SW 1271 (cell line): ENCODE measurements at places on chromosomes 1 and 21.

- DNase-seq: no peak
Measured at GRCh38 chr1:196160066-196160795, 448.0 kb downstream of the KCNT2 start.

- DNase-seq: no peak
Measured at GRCh38 chr21:33847588-33848248, 67.9 kb downstream of the ATP5PO start.

GRCh38 chr1:110565565-110565964, 40.6 kb downstream of the KCNA2 start:
- DNase-seq: no peak

DNA sequence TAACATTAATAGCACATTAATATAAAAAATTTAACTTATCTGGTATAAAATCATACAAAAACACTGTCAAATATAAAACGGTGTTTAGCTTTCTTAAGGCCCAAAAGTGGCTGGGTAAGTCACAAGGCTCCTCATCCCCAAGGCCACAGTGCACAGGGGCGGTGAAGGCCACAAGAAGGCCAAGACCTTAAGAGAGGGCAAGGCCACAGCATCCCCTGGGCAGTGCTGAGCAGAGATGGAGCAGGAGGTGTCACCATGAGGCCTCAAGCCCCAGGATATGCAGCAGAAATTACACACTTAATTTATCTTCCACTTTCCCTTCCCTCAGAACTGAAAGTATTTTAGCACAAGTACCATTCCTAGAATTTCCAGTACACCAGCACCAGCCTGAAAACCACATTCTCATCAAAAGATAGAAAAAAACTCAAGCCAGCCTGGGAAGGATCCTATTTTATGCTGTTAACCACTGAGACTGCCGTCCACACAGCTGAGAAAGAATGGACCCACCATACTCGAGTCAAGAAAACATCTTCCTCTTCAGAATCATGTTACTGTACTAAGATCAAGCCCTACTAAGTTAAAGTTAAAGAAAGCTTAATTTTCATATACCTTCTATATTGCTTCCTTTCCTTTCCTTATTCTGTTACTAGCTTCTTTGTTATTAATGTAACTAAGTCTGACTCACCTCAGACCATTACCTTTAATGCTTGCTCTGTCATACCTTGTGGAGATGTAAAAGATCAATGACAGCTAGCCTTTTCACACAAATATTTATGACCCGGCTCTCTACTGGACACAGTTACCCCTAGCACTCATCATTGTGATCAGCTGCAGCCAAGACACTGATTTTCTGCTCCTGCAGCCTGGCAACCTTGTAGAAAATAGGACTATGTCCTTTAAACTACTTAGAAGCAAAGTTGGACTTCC, 26.4 kb upstream of the FMO1 start:
- DNase-seq: no peak

GRCh38 chr1:63703701-63704107, 70.1 kb upstream of the ROR1 start:
- DNase-seq: no peak

DNA sequence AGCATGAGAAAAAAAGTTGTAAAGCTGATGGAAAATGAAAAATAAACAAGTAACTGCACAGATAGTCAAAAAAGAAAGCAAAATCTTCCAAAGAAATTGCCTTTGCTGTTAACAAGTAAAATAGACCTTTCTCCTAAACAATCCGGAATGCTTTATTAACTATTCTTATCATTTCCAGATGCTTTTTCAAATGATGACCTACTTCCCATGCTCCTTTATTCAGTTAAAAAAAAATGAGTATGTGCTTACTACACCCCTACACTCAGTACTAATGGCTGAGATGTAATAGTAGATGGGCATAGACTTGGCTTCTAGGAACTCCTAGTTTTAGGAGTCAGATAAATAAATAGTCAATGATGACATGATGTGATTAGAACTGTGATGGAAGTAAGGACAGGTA, 108.5 kb downstream of the NIBAN1 start:
- DNase-seq: no peak

- DNase-seq: no peak
Measured at GRCh38 chr1:45862008-45862407, 58.6 kb downstream of the MAST2 start.

- no peak for DNase-seq
Measured at GRCh38 chr1:15364740-15365139, 44.9 kb upstream of the EFHD2 start.

- DNase-seq: no peak
Measured at GRCh38 chr1:53837646-53837923, 511 bp downstream of the NDC1 start.

GRCh38 chr1:74513411-74514300, 1.2 kb upstream of the LRRC53 start:
- no peak for DNase-seq

DNA sequence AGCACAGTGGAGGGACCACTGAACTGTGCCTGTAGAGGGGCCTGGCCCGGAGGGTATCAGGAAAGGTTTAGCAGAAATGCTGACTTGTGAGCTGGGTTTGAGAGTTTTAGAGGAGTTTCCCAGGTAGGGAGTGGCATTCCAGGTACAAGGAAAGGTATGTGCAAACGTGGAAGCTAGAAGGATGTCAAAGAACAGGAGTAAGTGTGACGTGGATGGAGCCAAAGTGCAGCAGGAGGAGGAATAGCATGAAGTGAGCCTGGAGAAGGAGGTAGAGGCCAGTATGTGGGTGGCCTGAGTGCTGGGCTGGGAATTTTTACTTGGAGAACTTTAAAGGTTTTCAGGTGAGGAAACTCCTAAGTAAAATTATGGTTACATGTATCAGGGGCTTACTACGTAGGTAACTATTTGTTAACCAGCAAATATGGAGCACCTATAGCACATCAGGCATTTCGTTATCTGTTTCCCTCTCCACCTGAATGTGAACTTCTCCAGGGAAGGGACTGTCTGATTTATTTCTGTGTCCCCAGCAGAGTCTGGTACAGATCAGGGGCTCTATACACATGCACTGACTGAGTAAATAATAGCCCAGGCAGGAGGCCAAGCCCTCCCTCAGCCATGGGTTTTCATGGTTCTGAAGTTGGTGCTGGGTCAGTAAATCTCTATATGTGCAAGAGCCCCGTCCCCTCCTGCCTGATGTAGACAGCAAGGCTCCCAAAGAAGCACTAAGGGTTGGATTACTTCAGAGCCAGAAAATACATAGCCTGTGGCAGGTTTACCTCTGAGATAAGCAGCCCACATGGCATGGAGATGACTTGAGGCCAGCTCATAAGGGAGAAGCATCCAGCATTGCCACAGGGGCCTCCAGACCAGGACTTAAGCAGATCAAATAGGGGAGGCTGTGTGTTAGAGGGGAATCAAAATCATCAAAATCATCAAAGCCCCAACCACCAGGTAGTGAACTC, 43.4 kb downstream of the CDCP2 start:
- DNase-seq: no peak

GRCh38 chr1:46659307-46659870, 8.8 kb downstream of the ATPAF1 start:
- no peak for DNase-seq

GRCh38 chr1:153899509-153899908, 23.3 kb downstream of the GATAD2B start:
- DNase-seq: no peak

- no peak for DNase-seq
Measured at GRCh38 chr1:240878631-240879030, 266.7 kb upstream of the GREM2 start.

DNA sequence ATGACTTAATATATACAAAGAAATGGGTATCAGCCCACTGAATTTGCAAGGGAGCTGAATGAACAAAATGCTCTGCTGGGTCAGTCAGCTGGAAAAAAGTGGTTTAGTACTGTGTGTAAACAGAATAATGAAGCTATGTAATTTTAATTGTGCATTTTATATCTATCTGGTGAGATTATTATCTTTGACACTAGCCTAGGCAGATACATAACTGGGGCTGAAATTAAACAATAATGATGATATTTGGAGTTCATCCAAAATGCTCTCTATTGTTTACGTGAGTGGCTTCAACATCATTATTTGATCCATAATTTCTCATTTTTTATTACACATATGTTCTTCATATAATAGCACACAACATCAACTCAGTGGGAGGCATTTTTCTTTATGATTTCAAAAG, 208.5 kb upstream of the SNX7 start:
- no peak for DNase-seq

- no peak for DNase-seq
Measured at GRCh38 chr1:118290571-118290970, 105.5 kb upstream of the SPAG17 start.

DNA sequence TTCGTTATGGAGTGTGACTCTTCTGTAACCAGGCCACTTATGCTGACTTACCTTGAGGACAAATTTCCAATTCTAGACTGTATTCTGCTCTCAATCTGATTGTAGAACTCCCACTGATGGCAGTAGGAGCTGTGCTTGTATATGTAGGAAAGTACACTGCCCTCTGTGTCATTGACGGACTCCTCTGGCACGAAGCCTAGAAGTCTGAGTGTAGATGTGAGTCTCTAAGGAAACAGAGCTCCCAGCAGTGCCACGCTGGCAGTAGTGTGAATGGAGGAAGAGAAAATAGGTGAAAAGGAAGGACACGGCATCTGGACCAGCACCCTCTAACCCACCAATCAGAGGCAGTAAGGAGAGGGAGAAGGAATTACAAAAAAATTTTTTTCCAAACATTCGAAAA, 130.4 kb upstream of the ADGRL2 start:
- DNase-seq: no peak

DNA sequence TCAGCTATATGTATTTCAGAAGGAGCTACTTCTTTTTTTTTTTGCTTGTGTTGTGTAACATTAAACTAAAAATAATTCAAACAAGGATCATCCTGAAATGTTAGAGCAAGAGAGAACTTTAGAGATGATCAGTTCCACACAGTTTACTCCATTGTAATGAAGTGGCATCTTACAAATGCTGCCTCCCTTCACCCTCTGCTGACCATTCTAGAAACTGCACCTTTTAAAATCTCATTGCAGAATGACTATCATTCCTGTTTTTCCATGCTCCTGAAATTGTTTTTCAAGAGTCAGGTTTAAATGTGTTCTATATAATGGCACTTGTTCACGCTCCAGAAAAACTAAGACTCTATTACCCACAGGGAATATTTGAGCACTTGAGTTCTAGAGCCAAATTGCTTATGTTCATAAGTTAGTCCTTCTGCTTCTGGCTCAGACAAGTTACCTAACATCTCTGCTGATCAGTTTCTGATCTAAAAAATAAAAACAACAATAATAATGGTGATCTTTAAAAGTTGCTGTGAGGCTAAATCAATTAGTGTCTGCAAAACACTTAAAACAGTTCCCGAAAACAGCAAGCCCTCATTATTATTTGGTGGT, 21.5 kb upstream of the SLC44A5 start:
- DNase-seq: no peak

DNA sequence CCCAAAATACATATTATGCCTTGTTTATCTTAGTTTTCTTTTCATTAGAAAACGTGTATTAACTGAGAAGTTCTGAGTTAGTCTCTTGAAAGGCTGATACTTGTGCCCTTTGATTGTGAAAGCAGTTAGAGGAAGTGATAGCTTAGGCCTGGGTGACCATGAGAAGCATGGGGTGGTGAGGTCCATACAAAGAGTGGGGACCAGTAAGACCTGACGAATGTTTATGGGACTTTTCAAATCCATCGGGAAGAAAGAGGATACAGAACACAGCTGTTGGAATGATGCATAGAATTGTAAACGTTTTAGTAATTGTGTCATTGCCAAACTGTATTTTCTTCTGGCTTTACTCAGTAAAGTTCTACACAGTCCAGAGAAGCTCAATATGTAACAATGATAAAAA, 259.8 kb downstream of the LMO4 start:
- no peak for DNase-seq

GRCh38 chr1:25104932-25105561, 127.3 kb downstream of the SYF2 start:
- DNase-seq: no peak

DNA sequence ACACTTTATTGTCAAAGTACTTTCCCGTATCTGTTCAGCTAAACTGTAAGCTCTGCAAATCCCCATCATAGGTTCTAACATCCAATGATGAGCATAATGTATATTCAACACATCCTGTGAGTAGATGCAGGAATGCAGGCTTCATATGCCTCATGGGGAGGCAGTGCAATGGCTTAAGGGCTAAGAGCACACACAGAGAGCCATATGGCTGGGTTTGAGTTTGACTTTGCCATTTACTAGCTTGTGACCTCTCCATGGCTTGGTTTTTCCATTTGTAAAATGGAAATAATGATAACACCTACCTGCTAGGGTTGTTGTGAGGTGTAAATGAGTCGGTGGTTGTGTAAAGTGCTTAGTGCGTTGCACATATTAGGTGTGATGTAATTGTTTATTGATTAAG, 13.4 kb downstream of the RCSD1 start:
- no peak for DNase-seq

DNA sequence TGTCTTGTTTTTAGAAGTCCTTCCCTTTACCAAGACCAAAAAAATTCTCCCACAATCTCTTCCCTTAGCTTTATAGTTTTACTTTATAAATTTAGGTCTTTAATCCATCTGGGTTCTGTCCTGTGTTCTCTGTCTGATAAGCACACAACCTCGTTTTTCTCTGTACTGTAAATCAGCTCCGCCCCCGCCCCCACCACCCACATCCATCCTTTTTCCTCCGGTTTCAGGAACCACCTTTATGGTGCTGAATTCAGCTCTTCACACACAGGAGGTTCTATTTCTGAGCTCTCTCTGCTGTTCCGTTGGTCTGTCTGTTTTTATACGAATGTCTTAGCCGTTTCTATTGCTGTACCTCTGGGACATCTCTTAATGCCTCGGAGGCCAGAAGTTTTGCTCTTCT, 44.5 kb downstream of the ACTL8 start:
- DNase-seq: no peak

- DNase-seq: no peak
Measured at GRCh38 chr1:7050751-7051665, 265.8 kb downstream of the CAMTA1 start.

- peak; percentile 23 for DNase-seq
Measured at GRCh38 chr1:243525085-243525487, 269.2 kb downstream of the SDCCAG8 start.

GRCh38 chr1:11434501-11434900, 44.5 kb upstream of the DISP3 start:
- DNase-seq: no peak

- no peak for DNase-seq
Measured at GRCh38 chr1:75764057-75764655, 21.9 kb upstream of the RABGGTB start.

DNA sequence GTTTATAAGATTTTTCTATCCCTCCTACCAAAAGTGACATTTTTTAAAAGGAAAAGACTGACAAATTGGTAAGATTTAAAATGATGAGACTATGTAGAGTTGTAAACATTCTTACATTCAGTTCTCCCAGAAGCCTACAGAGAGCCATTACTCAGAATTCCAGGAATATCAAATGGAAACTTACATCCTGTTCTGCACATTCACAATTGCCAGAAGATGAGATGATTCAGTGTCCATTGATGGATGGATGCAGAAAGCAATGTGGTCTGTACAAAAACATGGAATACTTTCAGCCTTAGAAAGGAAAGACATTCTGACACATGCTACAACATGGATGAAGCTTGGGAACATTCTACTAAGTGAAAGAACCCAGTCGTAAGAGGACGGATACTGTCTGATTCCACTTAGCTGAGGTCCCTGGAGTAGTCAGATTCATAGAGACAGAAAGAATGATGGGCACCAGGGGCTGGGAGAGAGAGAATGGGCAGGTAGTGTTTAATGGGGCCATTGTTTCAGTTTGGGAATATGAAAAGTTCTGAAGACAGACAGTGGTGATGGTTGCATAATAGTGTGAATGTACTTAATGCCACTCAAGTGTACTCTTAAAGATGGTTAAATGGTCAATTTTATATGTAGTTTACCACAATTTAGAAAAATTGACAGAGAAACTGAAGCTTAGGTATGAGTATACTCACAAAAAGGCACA, 16.6 kb downstream of the MX1 start:
- no peak for DNase-seq
